ENCODE measurements at places on chromosomes 16 and 17.

DNA sequence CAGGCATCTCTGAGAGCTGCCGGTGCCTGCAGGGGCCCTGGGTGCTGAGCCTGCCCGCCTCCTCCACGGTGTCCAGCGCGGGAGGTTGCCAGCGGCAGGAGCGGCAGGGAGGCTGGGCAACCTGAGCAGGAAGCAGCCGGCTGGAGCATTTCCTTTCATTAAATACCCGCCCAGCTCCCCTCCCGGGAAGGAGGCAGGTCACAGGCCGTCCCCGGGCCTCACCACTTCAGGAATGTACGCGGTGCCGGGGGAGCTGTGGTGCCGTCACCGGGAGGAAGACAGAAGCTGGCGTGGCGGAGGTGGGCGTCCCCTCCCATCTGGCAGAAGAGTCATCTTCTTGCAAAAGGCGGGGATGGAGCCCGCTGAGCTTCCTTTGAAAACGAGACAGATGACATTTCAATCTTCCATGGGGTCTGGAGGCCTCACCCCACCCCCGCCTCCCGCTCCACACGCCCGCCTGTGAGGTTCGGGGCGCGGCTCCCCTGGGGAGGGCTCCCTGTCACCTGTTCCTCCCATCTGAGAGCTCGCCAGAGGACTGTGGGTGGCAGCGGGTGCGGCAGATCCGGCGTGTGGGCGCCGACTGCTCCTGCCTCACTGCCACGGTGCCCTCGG lies 16.0 kb downstream of the SOX8 start:
- no peak for DNase-seq

DNA sequence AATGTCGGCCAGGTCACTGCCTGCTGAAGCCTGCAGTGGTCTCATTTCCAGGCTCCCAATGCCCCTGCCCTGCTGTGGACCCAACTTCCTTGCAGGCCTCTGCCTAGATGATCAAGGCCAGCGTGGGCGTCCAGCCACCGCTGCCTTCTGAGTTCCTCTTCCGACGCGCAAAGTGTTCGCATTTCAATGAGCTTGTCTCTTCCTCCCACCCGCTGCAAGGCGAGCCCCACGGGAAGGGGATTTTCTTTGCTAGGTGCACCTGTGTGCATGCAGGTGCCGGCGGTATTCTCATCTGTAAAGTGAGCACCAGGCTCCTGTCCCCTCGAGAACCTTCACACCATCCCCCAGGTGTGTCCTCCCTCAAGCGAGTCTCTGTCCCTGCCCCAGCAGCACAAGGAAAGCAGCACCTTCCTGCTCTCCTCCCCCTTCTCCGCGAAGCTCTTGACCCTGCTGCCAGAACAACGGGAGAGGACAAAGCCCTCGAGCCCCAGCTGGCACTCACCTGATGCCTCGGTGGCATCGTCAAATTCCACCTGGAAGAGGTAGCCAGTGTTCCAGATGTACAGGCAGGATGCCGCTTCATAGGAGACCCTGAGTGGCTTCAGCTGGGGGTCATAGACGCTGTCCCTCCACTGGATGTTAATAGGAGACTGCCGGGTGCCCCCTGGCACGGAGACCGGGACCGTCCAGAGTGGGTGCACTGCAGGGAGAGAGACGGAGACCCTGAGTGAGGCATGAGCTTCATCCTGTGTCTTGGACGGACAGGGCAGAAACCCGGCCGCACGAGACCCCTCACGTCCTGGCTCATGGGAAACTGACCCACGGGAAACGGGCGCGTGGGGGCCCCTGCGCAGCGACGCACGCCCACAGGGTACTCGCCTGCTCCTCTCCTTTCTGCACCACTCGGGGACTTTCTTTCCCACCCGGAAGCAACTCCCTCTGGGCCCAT lies 9.8 kb downstream of the CA5A start:
- DNase-seq = no peak

DNA sequence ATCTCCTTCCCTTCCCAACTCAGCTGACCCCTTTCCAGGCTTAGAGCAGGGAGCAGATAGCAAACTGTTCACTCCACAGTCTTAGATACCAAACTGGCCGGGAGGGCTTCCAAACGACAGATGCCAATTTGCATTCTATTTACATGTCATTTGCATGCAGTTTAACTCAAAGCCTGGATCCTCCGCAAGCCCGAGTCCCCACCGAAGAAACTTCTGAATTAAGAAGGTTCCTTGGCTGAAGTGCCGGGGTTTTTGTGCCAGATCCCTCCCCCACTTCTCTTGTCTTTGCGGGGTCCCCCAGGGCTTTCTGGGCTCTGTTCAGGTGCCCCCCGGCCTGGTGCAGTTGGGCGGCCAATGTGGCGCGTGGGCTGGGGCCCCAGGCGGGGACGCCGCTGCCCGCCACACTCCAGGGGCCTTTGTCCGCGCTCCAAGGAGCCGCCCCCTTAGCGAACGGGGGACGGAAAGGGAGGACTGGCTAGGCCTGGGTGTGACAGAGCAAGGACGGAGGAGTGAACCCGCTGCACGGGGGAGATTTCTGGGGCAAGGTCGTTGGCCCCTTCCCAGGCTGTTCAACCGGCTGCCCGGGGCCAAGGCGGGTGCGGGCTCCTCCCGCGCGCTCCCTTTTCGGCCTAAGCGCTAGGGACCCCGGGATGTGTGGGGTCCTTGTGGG lies 1.2 kb downstream of the GPRC5B start:
- DNase-seq = no peak

DNA sequence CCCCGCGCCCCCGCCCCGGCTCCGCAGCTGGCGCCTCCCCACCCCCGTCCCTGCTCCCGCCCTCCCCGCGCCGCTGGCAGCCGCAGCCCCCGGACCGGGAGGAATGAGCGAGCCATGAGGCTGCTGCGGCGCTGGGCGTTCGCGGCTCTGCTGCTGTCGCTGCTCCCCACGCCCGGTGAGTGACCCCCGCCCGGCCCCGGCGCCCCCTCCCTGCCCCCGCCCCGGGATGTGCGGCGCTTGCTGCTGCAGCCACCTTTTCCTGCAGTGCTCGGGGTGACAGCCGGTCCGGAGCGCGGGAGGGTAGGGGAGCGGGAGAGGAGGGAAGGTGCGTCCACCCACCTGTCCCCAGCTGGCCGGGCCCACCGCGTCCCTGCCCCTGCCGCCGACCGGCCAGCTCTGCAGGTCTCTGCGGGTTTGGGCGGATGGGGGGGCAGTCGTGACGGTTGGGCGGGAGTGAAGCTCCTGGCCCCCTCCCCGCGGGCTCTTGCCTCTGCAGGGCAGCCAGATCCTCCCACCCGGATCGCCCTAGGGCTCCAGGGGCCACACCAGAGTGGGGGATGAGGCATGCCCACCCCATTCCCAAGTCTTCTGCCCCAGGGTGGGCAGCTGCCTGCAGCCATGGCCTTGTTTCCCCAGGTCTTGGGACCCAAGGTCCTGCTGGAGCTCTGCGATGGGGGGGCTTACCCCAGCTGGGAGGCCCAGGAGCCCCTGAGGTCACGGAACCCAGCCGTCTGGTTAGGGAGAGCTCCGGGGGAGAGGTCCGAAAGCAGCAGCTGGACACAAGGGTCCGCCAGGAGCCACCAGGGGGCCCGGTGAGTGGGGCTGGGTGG lies 513 bp downstream of the ADAM11 start:
- no peak for DNase-seq

- DNase-seq = no peak
Measured at GRCh38 chr17:49343273-49343672, 18.8 kb downstream of the ZNF652 start.

GRCh38 chr17:77768248-77768852 lies 190.2 kb upstream of the TNRC6C start:
- no peak for DNase-seq

DNA sequence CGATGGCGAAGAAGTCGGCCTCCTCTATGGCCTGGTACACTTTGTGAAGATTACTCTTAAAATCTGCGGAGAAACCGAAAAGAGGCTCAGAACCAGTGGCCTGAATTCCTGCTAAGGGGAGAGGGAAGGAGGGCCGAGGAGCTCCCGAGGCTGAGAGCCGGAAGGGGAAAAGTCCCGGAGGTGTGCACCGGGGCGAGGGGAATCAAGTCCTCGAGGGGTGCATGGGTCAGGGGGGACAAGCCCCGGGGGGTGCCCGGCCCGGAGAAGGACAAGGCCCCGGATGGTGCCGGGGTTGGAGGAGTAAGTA lies 495 bp downstream of the PARN start:
- DNase-seq = no peak

DNA sequence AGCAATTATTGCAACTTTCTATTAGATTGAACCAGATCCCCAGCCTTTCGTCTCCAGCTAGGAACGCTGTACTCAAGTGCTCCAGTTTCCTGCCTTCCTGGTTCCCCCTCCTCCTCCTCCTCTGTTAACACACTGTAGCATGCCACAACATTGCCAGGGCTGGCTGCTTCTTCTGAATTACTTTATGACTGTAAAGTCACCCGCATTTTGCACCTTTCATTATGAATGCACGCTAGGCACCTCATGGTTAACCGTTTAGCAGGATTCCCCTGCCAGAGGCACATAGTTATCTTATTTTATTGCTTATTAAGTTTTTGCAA lies 4.5 kb downstream of the ZNF423 start:
- no peak for DNase-seq

DNA sequence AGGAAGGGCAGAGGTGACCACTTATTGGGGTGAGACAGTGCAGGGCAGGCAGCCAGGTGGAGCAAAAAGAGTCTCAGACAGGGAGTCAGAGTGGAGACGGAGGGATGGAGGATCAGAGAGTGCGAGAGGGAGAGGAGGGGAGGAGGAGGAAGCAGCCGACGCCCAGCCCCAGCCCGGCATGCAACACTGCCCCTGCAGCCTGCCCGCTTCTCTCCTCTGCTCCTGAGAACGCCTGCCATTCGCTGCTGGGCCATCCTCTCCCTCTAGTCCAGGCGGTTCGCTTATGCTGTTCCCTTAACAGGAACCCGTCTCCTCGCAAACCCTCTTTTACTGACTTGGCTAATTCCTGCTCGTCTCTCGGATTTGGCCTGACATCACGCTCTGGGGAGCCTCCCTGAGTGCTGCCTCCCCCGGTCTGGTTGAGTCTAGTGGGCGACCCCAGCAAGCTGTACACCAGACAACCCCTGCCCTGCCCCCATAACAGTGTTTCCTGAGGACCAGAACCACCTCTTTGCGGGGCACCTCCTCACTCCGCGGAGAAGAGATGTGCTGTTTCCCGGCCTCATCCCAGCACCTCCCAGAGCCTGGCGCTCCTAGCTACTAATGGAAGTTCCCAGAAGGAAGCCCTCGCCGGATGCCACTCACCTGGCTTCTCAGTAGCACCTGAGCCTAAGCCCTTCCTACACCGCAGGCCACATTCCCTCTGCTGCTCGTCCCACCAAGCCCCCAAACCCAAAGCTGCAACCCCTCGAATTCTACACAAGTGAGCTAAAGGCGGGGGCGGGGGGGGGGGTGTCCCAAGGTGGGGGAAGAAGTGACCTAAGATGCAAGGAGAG lies 61.2 kb upstream of the CCL1 start:
- no peak for DNase-seq

- DNase-seq = no peak
Measured at GRCh38 chr16:7363422-7364417, 31.1 kb downstream of the RBFOX1 start.

DNA sequence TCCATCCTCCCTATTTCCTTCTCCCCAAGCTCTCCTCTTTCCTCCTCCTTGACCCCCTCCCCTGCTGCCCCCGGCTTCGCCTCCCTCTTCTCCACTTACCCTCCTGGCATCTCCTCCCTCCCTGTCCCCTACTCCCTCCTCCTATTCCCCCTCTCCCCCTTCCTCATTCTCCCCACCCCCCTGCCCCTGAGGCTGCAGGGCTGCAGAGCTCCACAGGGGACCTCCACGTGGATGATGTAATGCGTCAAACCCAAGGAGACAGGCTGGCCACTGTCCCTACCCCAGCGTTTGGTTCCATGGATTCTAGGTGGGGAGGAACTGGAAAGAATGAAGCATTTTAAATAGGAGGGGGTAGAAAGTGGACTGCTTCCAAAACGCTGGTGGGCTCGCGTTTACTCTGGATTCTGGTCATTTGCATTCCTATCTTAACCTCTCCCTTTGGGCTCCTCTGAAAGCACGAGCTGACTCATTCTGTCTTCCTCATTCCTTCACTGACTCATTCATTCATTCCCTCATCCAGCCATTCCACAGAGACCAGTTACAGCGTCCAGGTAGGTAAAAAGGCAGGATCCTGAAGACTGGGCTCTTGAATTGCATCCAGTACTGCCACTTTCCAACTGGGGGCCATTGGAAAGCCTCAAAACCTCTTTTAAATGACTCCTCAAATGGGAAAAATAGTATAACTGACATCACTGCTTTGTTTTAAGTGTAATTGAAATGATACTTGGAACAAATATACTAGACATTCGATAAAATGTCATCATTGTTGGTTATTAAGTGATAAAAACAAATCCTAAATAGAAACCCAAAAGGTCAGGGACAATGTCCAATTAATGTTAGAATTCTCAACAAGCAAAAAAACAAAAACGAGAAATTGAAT lies 943 bp upstream of the COTL1 start:
- DNase-seq = peak; percentile 99

GRCh38 chr16:83721676-83722075 lies 86.1 kb upstream of the HSBP1 start:
- DNase-seq = no peak

DNA sequence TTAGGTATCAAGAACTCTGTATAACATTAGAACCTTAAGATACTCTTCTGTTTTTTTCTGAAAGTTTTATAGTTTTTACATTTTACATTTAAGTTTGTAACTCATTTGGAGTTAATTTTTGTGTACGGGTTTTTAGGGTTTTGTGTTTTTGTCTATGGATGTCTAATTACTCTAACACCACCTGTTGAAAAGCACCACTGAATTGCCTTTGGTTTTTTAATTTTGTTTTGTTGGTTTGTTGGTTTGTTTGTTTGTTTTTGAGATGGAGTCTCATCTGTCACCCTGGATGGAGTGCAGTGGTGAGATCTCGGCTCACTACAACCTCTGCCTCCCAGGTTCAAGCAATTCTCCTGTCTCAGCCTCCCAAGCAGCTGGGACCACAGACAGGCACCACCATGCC lies 29.8 kb upstream of the ZNF629 start:
- no peak for DNase-seq

DNA sequence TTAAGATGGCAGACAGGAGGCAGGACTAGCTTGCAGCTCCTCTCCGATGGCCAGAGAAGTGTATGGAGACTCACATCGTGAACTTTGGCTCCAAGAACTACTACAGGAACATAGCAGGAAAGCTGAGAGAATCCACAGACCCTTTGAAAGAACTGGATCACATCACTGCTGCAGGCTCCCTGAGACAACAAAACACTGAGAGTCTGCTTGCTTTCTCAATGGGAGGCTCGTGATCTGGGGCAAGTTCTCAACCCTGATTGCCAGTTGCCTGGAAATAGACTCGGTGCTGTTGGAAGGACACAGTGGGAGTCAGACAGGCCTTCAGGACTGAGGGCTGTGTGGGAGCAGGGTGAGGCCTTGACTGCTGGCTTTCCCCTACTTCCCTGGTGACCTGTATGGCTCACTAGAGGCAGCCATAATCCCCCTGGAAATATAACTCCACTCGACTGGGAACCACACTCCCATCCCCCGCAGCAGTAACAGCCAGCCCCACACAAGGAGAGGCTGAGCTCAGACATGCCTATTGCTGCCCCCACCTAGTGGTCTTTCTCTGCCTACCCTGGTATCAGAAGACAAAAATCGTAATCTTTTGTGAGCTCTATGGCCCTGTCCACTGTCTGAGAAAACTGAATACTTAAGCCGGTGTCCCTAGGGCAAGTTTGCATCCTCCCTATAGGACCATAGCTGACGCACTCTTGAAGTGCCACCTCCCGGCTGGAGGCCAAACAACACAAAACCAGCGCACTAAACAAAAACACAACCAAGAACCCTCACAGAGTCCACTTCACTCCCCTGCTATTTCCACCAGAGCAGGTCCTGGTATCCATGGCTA lies 238.4 kb downstream of the CEP112 start:
- no peak for DNase-seq

- no peak for DNase-seq
Measured at GRCh38 chr17:57913575-57914272, 41.5 kb downstream of the CUEDC1 start.

- no peak for DNase-seq
Measured at GRCh38 chr16:65121870-65122723, at the start of gene CDH11. TSS of gene CDH11 (minus strand) at chr16:65122063. CDS start at chr16:65004869, 117,194 bp downstream.

Measured in HCT116 (cell line).